ENCODE measurements at places on chromosomes 3 and 15.

DNA sequence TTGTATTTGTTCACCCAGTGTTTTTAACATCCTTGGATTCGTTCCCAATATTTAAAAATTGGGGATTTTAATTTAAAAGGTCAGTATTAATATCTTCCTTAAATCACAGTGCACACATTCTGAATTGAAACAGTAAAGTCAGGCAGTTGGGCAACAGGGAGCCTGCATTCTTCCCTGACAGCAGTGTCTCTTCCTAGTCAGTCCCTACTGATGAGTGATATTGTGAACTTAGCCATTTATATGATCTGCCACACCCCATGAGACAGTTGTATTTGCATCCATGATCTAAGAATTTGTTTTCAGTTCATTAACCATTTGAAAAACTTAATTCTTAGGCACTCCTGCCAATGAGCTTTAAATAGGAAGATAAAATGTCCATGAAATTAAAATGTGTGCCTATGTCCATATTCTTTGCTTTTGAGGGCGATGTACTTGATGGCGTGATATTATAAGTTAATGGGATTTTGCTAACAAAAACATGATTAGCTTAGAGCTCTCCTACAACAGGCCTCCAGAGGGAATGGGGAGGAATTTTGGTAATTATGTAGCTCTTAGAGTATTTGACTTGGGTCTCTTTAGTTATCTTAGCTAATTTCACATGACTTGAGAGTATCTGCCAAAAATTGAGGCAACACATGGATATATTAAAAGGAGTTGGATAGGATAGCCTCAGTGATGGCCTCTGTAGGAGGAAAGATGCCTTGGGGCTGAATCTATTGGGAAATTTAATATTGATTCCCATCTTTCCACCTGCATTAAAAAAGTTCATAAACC lies 219.3 kb downstream of the PTPRG start:
- no peak for DNase-seq

GRCh38 chr15:73927003-73927475 lies 777 bp downstream of the LOXL1 start:
- peak; percentile 68 for DNase-seq

DNA sequence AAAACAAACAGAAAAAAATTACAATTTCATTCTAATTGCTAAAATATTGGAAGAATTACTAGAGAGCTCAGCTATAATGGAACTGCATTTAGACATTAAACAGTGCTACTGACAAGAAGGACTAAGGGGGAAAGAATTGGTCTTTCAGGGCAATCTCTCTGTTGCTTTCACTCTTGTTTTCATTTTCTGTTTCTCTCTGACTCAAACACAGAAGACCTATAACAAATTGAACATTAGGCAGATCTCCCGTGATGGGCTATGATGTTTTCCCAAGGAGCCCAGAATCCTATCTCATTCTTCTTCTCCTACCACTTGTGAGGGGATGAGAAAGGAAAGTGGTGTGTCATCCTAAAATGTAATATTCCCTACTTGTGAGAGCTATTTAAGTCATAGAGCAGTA lies 358.0 kb upstream of the TGFBR2 start:
- no peak for DNase-seq

- DNase-seq = no peak
These were observed 171.4 kb downstream of the NFKBIZ start for GRCh38 chr3:102020735-102021134.

- peak; percentile 6 for DNase-seq
These were observed 39.6 kb downstream of the HGD start for GRCh38 chr3:120642368-120642948.

GRCh38 chr3:139797724-139798343 lies 120.1 kb upstream of the NMNAT3 start:
- peak; percentile 48 for DNase-seq

DNA sequence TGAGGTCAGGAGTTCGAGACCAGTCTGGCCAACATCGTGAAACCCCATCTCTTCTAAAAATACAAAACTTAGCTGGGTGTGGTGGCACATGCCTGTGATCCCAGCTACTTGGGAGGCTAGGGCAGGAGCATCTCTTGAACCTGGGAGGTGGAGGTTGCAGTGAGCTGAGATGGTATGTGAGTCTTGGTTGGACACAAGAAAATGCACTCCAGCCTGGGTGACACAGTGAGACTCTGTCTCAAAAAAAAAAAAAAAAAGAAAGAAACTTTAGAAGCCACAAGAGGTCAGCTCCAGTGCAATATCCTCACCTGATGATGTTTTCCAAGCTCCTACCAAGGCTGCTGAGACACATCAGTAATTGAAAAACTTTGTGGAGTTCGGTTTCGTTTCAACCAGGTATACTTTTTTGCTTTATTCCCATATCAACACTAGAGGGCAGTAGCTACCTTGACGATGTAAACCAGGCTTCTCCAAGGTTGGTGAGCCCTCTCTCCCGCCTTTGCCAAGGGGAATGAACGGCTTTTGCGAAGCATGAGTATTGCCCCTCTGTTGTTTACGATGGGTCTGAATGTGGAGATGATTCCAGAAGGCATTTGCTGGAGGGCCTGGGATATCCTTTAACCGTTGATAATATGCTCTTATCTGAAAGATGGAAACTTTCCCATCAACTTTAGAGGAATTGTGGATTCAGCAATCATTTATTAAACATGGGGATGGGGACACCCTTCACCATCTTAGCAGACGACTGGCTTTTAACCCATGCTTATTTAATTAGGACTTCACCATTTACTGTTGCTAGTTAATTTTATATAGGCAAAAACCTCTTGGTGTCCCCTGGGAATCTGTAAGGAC lies 202.8 kb downstream of the SV2B start:
- peak; percentile 12 for DNase-seq

DNA sequence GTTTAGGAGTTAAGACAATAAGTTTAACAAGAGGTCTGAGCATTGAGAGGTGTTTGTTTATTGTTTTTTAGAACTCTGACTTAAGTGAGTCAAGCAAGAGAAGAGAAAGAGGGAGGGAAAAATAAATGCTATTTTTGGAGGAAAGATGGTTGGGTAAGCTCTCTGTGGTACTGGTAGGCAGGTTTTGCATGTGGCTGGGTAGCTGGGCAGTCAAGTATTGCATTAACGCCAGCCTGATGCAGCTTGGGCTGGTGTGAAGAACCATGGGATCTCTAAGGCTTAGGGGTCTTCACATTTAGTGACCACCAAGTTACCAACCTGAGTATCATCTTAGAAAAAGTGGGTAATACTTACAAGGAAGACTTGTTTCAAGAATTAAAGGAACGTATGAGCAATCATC lies 534.5 kb upstream of the SEMA6D start:
- DNase-seq = no peak

DNA sequence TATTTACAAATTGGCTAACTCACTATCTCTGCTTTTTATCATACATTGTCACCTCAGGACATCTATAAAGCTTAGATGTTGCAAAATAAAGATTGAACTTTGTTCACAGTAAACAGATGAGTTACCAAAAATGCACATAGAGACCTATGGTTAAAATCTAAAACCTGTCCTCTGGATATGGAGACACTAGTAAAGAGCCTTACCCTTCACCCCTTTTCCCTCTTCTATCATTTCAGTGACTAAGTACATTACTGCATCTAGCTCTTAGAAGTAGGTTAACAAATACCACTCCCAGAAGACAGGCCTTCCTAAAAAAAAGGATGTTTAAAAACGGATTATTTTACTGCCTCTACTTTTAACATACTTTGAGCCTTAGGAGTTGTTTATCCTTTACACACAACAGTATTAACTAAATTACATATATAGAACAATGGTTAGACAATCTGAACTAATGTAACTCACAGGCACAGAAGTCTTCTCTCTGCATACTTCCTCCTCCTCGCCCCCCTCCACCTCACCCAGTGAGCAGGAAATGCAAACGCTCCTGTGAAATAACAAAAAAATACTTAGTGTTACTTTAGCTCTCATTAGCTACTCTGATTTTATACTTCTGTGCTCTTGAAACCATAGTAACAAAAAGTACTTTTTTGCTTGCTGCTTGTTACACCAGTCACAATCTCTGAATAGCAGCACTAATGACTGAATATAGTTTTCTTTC lies 23.3 kb downstream of the IREB2 start:
- no peak for DNase-seq

- DNase-seq = no peak
These were observed 104.1 kb downstream of the TPRA1 start for GRCh38 chr3:127486321-127486944.

DNA sequence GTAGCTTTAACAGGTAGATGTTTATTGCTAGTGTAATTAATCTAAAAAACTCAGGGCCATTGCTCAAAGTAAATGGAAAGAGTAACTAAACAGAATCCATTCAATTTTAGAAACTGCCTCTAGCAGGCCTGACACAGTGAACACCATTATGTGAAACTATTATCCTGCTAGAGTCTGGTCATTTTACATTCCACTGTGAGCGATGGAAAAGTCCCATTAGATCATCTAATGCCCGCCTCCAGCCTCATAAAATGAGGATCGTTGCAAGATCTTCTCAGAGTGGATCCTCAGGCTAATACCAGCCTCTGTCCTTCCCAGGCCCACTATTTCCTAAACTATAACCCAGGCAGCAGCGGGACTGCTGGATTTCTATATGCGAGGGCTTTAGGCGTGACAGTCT lies 107.7 kb downstream of the WDR76 start:
- peak; percentile 70 for DNase-seq

GRCh38 chr15:101107625-101108460 lies 144.0 kb downstream of the CHSY1 start:
- no peak for DNase-seq

GRCh38 chr3:41352510-41352909 lies 153.2 kb downstream of the CTNNB1 start:
- no peak for DNase-seq

DNA sequence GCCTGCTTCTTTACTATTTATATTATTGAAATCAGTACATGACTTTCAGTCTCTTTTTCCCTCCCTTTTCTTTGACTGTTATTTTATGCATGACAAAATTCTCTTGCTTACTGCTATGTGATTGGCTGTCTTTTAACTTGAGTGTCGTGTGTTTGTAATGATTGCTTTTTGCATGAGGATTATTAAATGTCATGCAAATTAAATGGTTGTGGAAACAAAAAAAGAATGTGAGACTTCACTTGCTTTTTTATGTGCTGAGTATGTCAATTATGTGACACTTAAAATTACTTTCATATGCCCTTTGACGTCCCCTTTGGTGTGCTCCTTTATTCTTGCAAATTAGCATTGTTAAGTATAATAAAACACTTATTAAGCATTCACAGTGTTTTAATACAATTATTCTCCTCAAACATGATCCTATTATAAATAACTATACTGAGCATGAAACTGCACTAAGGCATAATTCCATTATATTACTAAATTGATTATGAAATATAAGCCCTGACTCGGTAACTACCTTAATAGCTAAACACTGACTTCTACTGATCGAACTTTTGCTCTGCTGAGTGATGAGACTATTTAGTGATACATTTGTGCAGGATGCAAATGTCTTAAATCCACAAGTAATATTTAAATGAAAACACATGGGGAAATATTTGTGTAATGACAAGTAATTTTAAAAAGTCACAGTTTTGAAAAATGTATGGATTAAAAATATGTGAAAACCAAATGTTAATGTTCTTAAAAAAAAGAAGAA lies 401.7 kb downstream of the NLGN1 start:
- peak; percentile 55 for DNase-seq

All from foreskin fibroblast (primary cell).